Activated naive CD4-positive, alpha-beta T cell treated with anti-CD3 and anti-CD28 coated beads for 36 hours (primary cell): ENCODE measurements at places on chromosomes 2 and 18. TPM values are rescaled to one million over a fixed set of nuclear protein-coding genes. Genes with fewer than 3 reads are reported as not detected.

ANKRD30BL gene
- not detected for total RNA-seq

EMILIN2 gene
- 12.2 TPM for total RNA-seq

SANBR gene
- total RNA-seq: 2.1 TPM

FOXI3 gene
- total RNA-seq: not detected

DNA sequence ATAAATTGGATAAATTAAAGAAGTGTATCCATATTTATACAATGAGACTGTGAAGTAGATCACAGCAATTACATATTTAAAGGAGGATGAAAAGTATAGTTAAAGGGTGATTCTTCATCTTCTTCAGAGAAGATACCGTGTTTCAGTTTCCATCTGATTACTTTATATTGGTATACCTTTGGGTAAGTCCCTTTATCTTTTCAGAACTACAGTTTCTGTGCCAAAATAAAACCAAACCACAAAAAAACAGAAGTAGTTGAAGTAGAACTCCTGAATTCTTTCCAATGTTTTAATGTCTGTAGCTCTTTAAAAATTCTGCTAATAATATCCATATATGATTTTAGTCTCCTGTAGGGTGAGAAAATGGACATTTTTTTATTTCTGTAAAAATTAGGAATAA, 231.2 kb upstream of the LINC00305 start:
- H3K4me1 ChIP-seq: no peaks in the 10 kb centered on the region
- H3K27ac ChIP-seq: no peak overlapping the region
- H3K4me3 ChIP-seq: no peak overlapping the region
- no peaks in the 10 kb centered on the region for H3K36me3 ChIP-seq

- no peak for DNase-seq
- H3K4me1 ChIP-seq: peaks cover 52% of the 10 kb centered on the region
- peaks cover 25% of the 10 kb centered on the region for H3K36me3 ChIP-seq
- no peaks in the 10 kb centered on the region for H3K27me3 ChIP-seq
Observed at GRCh38 chr18:35072616-35073015, 31.4 kb downstream of the MAPRE2 start.

- H3K4me3 ChIP-seq: no peak overlapping the region
- H3K27ac ChIP-seq: no peak overlapping the region
- H3K4me1 ChIP-seq: no peaks in the 10 kb centered on the region
- DNase-seq: no peak
- no peaks in the 10 kb centered on the region for H3K36me3 ChIP-seq
Observed at GRCh38 chr2:145751629-145752028, 1231.7 kb upstream of the ZEB2 start.

- H3K27ac ChIP-seq: no peak overlapping the region
- no peaks in the 10 kb centered on the region for H3K27me3 ChIP-seq
- peaks cover 41% of the 10 kb centered on the region for H3K36me3 ChIP-seq
- DNase-seq: no peak
- H3K4me3 ChIP-seq: no peak overlapping the region
Observed at GRCh38 chr18:22981274-22982133, 48.4 kb downstream of the RBBP8 start.
